WTC11 (cell line): ENCODE measurements at places on chromosomes 13 and 19. TPM values are rescaled to one million over a fixed set of nuclear protein-coding genes. Genes with fewer than 3 reads are reported as not detected.

DNA sequence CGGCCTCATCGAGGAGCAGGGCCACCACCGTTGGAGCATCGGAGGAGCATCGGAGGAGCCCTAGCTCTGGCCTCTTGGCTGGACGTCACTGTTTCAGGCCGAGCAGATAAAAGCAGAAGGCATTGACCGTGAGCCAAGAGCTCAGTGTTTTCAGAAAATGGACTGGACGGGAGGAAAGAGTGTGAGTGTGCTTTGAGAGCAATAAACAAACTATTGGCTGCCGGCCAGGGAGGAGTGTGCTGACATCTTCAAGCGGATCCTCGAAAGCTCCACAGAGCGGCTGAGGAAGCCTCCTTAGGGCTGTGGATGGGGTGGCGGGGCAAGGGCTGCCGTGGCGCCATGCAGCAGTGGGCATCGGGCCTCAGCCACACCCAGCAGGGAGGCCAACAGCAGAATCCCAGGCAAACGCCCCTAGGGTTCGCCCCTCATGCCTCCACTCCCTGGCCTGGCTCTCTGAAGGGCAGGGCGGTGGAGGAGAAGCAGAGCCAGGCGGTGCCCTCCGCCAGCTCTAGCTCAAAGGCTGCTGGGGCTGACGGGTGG is 41.8 kb downstream of the IRS2 start:
- DNase-seq: no peak

GRCh38 chr13:50585674-50586413 is 257.6 kb downstream of the DLEU7 start:
- no peak for DNase-seq

DNA sequence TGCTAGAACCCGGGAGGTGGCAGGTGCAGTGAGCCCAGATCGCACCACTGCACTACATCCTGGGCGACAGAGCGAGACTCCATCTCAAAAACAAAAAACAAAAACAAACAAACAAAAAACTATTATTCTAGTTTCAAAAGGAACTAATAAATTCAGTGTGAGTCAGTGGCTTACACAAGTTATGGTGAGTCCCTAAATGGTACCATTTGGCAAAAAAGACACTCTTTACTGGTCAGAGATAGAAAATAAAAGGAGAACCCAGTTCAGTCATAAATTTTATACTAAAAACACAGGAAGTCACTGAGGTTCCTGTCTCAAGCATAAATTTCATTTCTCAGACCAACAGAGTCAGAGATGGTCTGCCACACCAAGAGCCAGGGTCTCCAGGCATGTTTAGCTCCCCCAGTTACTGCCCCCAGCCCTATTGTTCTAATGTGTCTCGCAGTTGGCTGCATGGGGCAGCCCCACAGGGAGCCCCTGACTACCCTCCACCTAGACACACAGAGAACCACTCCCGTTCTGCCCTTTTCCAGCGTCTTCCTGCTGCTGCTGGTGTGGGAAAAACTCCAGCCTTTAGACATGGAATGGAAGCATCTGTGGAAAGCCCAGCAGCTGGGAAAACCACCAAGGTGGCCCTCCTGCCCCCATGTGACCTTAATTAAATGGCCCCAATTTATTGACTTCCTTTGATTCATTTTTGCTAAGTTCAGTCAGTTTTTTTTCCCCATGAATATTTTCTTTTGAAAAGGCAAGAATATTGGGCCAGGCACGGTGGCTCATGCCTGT is 12.2 kb downstream of the THSD1 start:
- no peak for DNase-seq

Gene TEX101
- not detected in 3 replicates for total RNA-seq

DNA sequence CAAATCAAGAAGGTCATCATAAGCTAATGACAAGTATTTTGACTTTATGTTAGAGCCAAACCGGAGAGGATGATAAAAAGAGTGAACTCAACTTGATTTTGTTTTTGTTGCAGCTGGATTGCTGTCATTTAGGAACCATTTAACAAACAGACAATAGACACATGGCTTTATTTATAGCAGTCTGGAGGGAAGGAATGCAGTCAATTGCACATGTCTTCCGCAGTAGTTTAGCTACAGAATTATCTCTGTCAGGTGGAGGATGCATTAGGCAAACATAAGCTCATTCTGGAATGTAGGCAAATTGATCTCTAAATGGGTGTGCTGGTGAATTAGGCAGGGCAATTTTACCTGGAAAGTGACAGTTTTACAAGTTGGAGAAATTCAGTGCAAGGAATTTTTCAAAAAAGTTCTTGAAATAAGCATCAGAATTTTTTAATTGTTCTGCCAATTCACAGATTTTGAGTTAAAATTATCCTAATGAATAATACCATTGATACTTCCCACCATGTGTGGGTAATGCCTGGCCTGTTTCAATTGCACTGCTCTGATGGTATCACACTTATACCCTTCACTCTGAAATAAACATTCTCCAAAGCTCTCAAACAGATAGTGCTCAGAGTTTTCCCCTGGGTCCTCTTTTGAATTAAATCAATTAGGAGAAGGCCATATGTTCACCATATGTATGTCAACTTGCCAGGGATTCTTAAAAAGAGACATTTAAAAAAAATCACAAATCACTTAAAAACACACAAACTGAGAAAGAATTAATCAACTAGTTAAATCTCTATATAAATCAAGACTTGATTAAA is 318.3 kb downstream of the NDFIP2 start:
- DNase-seq: no peak

DNA sequence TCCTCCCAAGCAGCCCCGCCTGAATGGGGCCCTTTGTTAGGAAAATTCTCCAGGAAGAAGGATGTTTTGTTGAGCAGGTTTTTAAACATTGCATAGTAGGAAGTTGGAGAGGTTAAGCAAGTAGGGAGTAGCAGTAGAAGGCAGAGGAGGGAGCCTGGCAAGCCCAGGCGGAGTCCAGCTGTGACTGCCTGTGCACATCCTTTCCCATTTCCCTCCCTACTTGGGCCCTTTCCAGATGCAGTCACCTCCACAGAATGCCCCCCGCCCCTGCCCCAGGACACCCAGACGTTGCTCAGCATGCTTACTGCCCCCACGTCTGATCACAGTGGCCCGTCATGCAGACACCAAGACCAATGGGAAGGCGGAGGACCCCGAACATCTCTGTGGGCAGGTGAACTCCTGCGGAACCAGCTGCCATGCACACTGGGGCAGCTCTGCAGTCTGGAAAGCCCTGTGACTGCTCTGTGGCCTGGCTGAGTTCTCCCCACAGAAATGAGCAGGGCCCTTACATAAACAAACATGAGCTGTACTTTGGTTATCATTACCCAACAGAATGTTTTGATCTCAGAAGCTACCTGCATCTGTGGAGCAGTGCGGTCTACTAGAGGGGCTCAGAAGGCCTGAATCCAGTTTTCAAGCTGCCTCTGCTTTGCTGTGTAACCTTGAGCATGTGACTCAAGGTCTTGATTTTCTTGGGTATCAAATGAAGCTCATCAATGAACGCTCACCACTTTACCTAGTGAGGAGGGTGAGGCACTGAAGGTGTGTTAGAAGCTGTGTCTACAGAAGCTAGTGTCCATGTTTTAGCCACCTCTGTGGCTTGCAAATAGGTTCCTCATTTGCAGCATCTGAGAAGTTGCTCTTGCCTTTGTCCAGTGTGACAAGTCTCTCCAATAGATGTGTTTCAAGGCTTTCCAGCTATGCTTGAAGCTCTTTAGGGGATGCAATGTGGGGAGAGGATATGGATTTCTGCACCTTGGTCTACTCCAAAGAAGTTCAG is 84.2 kb downstream of the TNFRSF19 start:
- DNase-seq: no peak
